ENCODE measurements at places on chromosomes 7 and 10.
A peak's percentile ranks its signal among the peaks of the same experiment; 100 is the strongest.

GRCh38 chr7:124667312-124668153 lies 98.1 kb downstream of the GPR37 start:
- DNase-seq: peak; percentile 52

- DNase-seq: no peak
Measured at GRCh38 chr7:156141941-156142340, 329.7 kb upstream of the SHH start.

DNA sequence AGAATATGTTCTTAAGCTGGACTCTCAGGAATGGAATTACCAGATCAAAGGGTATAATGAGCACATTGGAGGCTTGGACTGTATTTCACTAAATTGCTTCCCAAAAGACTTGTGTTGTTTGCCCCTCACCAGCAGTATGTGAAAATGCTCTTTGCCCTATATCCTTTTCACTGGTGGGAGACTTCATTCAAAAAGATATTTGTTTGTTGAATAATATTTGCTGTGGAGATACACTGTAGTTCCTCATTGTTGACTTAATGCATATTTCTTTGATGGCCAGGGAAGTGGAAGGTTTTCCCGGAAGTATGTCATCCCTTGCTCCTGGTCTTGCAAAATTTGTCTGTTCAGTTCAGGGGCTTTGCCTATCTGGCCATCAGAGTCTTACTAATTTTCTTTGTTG lies 19.4 kb downstream of the GSTO2 start:
- DNase-seq: peak; percentile 49

DNA sequence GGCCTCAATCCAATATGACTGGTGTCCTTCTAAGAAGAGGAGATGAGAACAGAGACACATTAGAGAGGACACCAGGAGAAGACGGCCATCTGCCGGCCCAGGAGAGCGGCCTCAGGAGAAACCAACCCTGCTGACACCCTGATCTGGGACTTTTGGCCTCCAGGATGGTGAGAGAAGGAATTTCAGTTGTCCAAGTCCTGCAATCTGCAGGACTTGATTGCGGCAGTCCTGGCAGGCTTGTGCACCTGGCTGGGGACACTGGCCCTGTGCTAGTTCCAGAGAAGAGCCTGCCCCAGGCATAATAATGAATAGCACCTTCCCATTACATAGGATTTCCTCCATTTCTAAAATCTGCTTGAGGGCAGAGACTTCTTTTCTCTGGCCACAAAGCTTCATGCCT lies 409.9 kb upstream of the SHH start:
- DNase-seq: no peak

DNA sequence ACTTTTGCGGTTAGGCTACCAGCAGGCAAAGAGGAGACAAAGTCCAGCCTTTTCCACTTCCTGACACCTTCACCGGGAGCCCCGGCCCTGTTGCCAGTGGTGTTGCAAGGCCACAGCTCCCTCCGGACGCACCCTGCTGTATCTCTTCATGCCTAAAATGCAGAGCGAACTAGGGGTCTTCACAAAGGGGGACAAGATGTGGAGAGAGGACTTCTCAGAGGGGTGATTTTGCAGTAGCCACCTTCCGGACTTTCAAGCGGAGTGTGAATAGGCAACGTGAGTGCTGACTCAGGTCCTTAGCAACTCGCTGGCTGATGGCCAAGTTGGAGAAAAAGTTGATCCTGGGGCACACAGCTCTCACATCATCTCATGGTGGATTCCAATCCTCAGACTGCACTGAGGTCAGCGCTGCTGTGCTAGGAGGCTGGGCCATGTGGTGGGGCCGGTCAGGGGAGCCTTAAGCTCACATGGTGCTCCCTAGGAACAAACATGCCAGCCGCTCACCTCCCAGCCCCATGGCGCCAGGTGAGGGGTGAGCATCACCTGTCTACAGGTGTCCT lies 166.3 kb downstream of the LCOR start:
- peak; percentile 80 for DNase-seq

DNA sequence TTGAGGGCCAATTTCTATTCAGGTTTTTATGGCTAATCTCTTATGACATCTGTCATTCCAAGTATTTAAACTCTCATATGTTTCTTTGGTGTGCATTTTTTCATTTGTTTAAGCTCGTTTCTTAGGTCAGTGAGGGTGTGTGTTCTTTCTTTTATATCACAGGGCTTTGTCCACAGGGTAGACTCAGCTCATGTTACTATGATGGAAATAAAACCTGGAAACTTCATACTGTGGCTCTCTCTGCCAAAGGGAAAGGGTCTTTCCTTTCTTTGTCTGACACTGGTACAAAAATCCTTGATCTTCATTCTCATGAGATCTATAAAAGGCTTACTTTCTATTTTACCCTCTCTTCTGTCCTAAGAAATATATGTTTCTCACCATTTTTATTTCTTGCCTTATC lies 129.6 kb upstream of the SP8 start:
- no peak for DNase-seq

DNA sequence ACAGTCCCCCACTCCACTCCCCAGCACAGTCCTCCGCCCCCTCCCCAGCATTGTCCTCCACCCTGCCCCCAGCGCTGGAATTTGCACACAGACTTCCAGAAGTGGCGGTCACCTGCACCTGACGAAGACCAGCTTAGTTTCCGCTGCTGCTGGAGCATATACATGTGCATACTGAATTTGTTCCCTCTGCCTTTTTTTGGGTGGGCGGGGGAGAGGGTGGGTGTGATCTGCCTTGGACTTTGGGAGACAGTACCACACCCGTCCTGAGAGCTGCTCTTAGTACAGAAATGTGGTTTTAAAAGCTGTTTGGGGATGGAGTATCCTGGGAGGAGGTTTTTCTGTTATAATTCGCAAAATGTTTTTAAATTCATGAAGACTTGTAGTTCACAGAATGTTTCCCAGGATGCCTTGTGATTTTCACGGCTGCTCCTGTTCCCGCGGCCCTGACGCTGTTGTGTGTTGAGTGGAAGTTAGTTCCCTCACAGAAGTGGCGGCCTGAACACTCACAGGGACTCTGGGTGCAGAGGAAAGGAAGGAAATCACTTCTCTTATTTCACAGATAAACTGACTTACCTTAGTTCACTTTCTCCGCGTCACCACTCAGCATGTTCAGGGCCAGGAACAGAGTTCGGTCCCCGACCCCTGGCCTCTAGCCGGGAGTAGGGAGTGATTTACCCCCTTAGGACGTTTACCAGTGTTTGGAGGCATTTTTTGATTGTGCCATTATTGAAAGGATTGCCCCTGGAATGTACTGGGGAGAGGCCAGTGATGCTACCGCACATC lies 18.6 kb downstream of the PFKP start:
- no peak for DNase-seq

- DNase-seq: no peak
Measured at GRCh38 chr10:6722616-6723004, 142.5 kb upstream of the PRKCQ start.

- DNase-seq: peak; percentile 9
Measured at GRCh38 chr10:56298941-56299340, 62.1 kb downstream of the ZWINT start.

- DNase-seq: no peak
Measured at GRCh38 chr10:11886851-11887250, 63.7 kb downstream of the PROSER2 start.

GRCh38 chr7:100444311-100445278 lies 8.3 kb upstream of the PPP1R35 start:
- peak; percentile 91 for DNase-seq

DNA sequence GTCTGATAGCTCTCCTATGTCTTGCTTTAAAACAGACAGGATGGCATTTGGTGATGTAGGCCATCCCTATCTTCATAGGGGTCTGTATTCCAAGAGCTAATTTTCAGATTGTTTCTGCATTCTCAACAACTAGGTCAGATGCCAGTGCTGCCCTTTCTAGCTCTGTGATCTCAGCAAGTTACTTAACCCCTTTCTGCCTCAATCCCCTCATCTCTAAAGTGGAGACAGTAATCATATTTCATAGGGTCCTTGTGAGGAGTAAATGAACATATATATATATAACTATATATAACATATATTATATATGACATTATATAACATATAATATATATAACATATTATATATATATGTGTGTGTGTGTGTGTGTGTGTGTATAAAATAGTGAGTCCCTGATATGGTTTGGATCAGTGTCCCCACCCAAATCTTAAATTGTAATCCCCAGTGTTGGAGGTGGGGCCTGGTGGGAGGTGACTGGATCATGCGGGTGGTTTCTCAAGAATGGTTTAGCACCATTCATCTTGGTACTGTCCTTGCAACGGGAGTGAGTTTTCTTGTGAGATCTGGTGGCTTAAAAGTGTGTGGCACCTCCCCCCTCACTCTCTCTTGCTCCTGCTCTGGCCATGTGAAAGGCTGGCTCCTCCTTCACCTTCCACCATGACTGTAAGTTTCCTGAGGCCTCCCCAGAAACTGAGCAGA lies 45.2 kb downstream of the HIPK2 start:
- no peak for DNase-seq

- DNase-seq: no peak
Measured at GRCh38 chr7:151179287-151179860, 7.7 kb downstream of the ASB10 start.
